Activated CD8-positive, alpha-beta memory T cell treated with anti-CD3 and anti-CD28 coated beads for 1 hour (primary cell): ENCODE measurements at places on chromosomes 2 and 18.

GRCh38 chr2:164145093-164145987 is 409.5 kb upstream of the FIGN start:
- no peak for DNase-seq

DNA sequence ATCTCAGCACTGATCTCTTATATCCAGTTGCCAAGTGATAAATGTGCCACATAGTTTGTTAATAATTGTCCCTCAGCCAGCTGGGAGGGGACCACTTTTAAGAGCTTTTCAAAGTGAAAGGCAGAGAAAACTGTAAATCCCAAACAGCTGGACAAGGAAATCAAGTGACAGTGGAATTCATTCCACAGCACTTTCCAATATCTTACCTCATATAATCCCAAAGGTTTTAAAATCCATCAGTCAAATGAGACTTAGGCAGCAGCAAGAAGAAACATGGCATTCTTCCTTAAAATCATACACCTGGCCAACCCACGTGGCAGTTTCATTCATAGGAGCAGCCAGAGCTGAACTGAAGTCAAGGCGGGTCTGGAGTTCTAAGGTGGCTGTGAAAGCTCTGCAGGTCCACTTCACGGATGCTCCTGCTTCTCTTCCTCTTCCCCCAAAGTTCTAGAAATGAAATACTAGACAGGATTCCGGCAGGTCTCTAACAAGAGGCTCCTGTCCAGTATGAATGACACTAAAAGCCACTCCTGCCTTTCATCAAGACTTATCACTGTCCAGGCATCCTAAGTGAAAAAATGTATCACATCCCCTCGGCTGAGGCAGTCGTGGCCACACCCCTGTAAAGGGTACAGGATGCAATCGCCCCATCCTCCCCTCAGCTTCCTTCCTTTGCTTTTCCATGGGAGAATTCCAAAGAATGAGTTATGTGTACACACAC is 190.4 kb upstream of the STK17B start:
- no peak for DNase-seq

DNA sequence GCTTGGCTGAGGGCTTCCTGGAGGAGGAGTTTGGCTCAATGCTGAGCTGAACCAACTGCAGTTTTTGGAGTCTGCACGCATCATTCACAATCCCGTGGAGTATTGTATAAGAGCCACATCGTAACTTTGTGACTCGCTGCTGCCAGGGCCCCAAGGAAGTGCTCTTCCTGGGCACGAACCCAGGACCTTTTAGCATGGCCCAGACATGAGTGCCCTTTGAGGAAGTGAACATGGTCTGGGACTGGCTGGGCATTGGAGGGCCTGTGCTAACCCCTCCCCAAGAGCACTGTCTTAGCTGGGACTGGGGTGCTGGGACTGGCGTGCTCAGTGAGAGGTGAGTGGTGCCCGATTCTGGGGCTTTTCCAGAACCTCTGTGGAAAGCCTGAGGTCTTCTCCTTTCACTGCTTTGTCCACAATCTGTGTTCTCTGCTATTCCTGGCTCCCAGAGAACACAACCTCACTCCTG is 88.6 kb downstream of the LIPG start:
- no peak for DNase-seq

DNA sequence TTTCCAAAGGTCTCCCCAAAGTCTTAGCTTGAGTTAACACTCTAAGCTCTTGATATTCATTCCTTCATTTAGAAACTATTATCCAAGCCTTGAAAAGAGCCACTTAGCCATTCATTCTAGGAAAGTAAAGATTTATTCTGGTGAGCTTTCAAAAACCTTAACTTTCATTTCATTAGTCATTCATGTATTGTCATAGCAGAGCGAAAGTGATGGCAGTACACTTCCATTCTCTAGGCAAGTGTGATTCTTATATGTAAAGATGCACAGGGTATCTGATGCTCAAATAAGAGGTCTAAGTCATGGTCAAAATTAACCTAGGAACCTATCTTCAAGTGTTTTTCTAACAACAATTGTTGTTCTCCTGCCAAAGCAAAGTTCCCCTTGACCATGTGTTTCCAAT is 553.0 kb upstream of the FANCL start:
- no peak for DNase-seq

- DNase-seq, result no peak
Measured at GRCh38 chr2:227439214-227439613, 32.7 kb upstream of the AGFG1 start.

- DNase-seq, result no peak
Measured at GRCh38 chr2:99689145-99689742, 199.4 kb upstream of the REV1 start.

DNA sequence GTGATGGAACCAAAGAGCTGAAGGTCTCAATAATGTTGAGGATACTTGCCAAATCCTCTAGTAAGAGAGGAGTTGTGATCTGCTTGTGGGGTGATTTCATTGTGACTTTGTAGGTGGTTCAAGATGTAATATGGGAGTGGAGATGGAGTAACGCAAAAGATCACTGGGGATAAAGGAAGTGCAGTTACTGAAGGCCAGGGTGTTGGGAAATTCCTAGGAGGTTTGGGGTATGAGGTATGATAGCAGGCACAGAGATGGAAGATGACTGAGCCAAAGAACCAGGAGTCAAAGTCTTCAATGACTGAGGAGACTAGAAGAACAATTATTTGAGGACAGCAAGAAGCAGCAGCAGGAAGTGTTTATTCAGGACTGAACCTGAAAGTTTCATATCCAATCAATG is 222.6 kb downstream of the NCKAP5 start:
- no peak for DNase-seq

- DNase-seq, result peak; percentile 3
Measured at GRCh38 chr2:198127627-198128026, 323.2 kb downstream of the PLCL1 start.

DNA sequence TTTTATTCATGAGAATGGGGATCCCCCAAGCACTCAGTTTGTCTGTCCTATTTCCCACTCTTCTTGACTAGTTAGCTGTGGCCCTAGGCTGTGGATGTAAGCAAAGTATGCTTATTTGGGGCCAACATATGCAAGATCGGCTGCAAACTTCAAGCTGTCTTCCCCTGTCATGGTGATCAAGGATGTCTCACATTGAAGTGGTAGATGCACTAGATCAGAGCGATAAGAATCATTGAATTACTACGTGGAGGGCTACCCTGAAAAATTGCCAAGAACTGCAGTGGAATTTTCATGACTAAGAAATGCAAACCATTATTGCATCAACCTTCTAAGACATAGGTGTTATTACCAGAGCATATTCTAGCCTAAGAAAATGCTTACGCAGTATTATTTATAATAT is 527.4 kb downstream of the RNF144A start:
- DNase-seq, result no peak

DNA sequence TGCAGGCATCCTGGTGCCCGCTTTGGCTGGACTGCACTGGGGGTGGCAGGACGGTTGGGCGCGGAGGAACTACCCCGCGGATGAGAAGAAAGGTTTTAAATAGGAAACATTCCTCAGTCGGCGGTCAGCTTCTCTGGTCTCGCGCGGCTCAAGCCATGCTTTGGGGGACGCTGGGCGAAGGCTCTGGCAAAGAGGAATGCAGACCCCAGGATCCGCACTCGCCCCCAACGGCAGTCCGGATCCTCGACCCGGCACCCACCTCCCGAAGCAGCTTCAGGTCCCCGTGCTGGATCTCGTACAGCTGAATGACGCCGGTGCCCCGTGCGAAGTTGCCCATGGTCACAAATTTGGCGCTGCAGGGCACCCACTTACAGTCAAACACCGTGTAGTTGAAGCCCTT is 686 bp upstream of the PNO1 start:
- no peak for DNase-seq

DNA sequence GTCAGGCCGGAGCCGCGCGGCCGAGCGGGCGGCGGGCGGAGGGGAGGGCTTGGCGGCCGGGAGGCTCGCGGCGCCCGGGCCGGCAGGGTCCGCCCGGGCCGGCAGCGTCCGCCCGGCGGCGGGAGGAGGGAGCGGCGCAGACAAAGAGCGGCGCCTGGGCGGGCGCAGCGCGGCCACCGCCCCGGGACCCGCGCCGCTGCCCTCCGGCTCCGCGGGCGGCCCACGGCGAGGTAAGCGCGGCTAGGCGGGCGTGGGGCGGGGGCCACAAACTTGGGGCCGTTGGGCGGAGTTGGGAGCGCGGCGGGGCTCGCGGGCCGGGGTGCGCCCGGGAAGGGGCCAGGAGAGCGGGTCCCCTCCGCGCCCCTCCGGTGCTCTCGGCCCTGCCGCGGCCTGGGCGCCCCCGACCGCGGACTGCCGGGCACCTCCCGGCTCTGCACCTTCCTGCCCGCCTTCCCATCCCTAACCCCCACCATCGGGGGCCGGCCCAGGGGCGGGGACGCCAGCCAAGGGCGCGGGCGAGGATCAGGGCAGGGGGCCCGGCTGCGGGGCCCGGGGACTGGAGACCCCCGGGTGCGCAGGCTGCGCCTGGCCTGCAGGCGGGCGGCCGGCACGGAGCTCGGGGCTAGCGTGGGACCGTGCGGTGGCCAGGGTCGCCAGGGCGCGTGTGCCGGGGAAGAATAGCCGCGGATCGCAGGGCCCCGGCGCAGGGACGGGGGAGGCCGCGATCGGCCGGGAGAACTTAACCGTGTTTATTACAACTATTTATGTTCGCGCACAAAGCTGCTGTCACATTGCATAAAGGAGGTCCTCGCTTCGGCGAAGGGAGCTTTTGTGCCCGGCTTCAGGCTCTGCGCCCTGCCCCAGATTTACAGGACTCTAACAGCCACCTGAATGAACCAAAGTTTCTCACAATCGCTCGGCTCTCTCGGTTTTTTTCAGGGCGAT is at the start of gene NCK2:
NCK2 (plus strand) TSS at position 4 of the 945 bp plus-strand sequence. CDS start 110,152 bp downstream, outside the sequence.
- DNase-seq, result no peak

- DNase-seq, result no peak
Measured at GRCh38 chr2:117921520-117921919, 92.3 kb downstream of the CCDC93 start.

DNA sequence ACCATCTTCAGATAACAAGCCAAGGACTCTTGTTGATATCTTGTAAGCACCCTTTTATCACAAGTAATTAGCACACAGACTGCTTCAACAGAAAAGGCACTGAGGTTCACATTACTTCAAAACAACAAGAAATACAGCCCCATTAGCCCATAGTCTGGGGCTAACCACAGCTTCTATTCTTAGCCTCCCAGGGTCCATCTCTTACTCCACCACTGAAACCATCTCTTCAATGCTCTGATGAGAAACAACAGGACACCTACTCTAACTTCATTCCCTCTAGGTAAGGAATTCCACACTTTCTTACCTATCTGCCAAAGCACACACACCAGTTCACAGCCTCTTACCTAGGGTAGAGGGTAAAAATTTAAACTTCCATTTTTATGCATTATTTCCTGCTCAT is 26.4 kb upstream of the CYTIP start:
- no peak for DNase-seq

DNA sequence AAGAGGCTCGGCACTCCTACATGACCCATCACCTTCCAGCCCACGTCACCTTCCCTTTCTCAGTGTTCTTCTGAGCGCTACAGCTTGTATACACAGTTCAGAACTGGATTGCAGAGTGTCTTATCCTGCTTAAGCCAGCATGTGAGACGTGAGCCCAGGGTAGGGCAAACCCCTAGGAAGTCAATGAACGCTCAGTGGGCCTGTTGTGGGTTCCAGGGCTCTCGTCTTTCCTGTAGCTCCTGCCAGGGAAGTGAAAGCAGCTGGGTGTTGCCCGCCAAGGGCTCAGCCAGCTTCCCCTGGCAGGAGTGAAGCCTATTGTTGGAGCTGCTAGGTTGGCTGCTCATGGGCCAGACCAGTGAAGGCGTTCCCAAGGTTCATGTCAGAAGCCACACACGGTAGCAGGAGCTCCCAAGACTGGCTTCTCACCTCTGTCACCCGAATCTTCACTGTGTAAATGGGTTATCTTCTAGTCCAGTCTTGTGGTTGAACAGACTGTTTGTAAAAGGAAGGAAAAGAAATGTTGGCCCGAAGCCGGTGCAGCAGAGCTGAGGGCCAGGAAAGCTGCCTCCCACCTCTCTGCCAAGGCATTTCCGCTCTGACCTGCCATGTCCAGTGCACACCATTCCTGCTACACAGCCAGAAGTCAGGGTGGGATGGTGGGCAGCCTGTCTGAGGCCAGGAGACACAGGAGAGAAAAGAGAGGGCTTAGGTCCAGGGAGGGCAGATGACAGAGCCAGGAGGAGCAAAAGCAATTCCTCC is 69.6 kb upstream of the RMDN2 start:
- DNase-seq, result no peak

DNA sequence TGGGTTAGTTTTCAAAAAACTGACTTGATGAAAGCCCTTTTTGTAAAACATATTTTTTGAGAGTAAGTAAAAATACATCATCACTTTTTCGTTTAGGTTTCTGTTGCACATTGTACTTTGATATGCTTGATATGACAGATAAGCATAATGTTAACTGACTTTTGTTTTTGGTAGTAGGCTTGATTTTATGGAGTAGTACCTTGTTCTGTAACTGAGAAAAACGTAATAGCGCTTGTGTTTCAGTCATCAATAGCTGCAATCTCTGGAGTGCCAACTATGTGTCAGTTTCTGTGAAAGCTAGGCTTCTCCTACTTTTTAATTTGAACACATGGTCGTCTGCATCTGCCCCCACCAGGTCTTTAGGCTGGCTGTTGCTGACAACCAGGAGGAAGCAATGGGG is 1.3 kb downstream of the LCLAT1 start:
- no peak for DNase-seq

DNA sequence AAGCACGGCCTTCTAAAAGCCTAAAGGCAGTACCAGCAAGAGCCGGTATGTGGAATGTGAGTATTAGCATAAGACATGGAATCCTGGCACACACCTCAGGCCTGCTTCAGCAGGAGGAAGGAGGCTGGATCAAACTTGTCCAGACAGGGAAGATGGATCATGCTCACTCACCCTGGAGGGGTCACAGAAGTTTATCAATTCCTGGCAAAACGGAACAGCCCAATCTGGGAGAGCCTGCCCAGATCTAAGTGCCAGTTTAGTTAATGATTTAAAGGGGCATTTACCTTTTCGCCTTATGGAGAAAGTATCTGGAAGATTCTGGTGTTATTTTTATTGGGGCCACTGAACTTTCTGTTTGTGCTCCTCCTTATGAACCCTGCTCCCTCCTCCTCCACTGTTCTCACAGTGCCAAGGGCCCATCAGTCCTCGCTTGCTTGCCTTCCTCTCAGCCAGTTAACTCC is 58.3 kb upstream of the NFE2L2 start:
- no peak for DNase-seq

DNA sequence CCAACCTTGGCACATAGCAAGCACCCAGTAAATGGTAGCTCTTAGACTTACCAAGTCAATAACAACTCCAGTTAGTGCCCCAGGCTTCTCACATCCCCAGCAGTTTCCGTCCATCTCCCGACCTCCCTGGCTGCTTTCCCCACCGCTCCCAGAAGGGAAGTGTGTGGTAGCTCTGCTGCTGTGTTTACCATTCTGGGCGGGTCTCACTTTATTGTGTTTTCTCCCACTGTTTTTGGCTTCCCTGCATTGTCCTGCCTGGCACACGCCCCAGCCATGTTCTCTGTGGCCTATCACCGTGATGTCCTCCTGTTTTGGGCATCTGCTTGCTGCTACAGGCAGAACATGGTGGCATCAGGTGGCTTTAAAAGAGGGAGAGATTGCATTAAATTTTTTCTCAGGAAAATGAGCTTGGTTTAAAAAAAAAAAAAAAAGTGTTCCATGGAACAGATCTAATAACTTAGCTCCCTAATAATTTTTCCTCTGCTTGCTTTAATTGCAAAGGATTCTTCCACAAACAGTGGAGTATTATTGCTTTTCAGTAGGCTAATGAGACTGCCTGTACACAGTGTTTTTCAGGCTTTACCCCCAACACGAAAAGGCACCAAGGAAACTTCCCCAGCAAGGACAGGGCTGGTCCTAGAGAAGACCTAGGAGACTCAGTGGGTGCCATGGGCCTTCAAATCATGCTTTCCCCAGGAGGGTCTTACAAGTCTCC is 8.0 kb upstream of the COX7A2L start:
- DNase-seq, result no peak

- DNase-seq, result no peak
Measured at GRCh38 chr2:1891971-1892486, 147.7 kb upstream of the PXDN start.

GRCh38 chr2:152594792-152595191 is 122.5 kb downstream of the PRPF40A start:
- no peak for DNase-seq
